ENCODE measurements at places on chromosomes 1 and 21. TPM values are rescaled to one million over a fixed set of nuclear protein-coding genes. Genes with fewer than 3 reads are reported as not detected.

Gene TRIM63
- total RNA-seq = 1,770 TPM

DNA sequence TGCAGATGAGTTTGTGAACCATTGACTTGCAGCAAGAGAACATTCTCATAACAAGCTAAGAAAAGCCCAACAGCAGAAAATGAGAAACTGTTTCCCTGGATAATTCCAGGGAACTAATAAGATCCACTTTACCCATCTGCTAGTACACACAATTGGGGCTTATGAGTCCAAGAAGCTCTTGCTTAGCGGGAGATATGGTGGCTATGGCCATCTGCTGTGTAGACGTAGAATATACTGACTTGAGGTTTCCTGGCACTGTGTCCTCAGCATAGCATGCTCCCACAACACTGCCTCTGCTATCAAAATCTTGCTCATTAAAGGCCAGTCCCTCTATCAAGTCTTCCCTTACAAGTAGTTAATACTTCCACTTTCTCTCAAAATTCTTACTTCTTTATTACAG, 6.8 kb upstream of the RXRG start:
- H3K4me3 ChIP-seq = no peak overlapping the region
- no peaks in the 10 kb centered on the region for H3K27me3 ChIP-seq
- no peaks in the 10 kb centered on the region for H3K4me1 ChIP-seq

- H3K27me3 ChIP-seq = no peaks in the 10 kb centered on the region
- no peaks in the 10 kb centered on the region for H3K4me1 ChIP-seq
- DNase-seq = no peak
- no peak overlapping the region for H3K27ac ChIP-seq
- no peaks in the 10 kb centered on the region for H3K36me3 ChIP-seq
These were observed 356.6 kb upstream of the LYPLAL1 start for GRCh38 chr1:218817071-218817470.

Gene NTMT2
- total RNA-seq = not detected

Gene AGT
- total RNA-seq = 49.6 TPM

Gene ETV3L
- total RNA-seq = not detected

- no peak within 1 kb of the TSS for H3K27ac ChIP-seq
- H3K4me1 ChIP-seq = peaks cover 3% of the 10 kb centered on the region
- H3K4me3 ChIP-seq = no peak within 1 kb of the TSS
- H3K36me3 ChIP-seq = no peaks in the 10 kb centered on the region
These were observed at the start of gene TMPRSS2 for GRCh38 chr21:41507521-41508414. Gene TMPRSS2, minus strand, starts transcription at chr21:41508158. Its CDS starts 10,025 bp downstream, at chr21:41498133.

GRCh38 chr1:164519426-164519825, 39.6 kb upstream of the PBX1 start:
- no peaks in the 10 kb centered on the region for H3K27me3 ChIP-seq
- peaks cover 14% of the 10 kb centered on the region for H3K4me1 ChIP-seq
- no peak overlapping the region for H3K27ac ChIP-seq
- DNase-seq = no peak
- no peak overlapping the region for H3K4me3 ChIP-seq

GRCh38 chr1:181726320-181727012, 243.1 kb downstream of the CACNA1E start:
- H3K4me3 ChIP-seq = no peak overlapping the region
- H3K36me3 ChIP-seq = no peaks in the 10 kb centered on the region
- no peak for DNase-seq
- no peak overlapping the region for H3K27ac ChIP-seq
- no peaks in the 10 kb centered on the region for H3K27me3 ChIP-seq

GRCh38 chr1:217673387-217673786, 42.2 kb downstream of the SPATA17 start:
- H3K36me3 ChIP-seq = no peaks in the 10 kb centered on the region
- no peak overlapping the region for H3K4me3 ChIP-seq
- H3K27me3 ChIP-seq = no peaks in the 10 kb centered on the region

Gene MAP1LC3C
- total RNA-seq = 5.4 TPM

DNA sequence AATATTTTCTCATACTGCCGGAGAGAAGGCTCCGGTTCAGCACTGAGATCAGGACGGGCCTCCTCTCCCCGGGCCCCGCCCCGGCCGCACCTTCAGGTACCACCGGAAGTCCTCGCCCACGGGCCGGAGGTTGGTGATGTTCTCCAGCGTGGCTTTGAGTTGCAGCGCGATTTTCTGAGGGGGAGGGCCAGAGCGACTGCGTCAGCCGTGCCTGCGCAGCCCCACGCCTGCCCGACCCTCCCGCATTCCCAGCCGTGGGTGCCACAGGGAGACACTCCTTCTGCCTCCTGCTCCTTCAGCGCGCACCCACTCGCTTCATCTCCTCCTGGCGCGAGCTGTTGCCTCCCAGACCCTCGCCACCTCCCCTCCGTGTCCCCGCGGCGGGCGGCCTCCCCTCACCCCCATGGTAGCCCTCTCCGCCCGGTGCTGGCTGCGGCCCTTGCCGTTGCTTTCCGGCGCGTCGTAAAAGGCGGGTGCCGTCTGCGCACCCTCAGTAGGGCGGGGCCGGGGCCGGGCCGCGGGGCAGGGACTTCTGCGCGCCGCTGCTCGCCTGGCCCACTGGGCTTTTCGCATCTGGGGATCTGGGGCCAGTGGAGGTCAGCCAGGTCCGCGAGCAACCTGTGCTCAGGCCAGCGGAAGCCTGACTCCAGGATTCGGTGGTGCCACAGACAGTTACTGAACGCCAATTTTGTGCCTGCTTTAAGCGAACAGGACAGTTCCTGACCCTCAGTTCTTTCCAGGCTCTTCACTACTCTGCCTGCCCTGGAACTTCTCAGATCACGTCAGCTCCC, at the start of gene CZIB:
Gene CZIB, minus strand, starts transcription at position 464 of the 791 bp plus-strand sequence. Its CDS starts 59 bp downstream, at position 405.
- H3K27me3 ChIP-seq = no peaks in the 10 kb centered on the region
- DNase-seq = peak; percentile 91
- peak within 1 kb of the TSS; percentile 89 for H3K4me3 ChIP-seq
- H3K36me3 ChIP-seq = no peaks in the 10 kb centered on the region

GRCh38 chr1:119361205-119361604, 7.4 kb upstream of the HAO2 start:
- H3K27me3 ChIP-seq = no peaks in the 10 kb centered on the region
- H3K4me3 ChIP-seq = no peak overlapping the region
- H3K4me1 ChIP-seq = no peaks in the 10 kb centered on the region

Gene RGS7
- not detected for total RNA-seq

GRCh38 chr1:42657201-42657600, 1.0 kb upstream of the PPIH start:
- H3K36me3 ChIP-seq = no peaks in the 10 kb centered on the region
- peaks cover 15% of the 10 kb centered on the region for H3K4me1 ChIP-seq
- H3K27me3 ChIP-seq = no peaks in the 10 kb centered on the region

- H3K27ac ChIP-seq = no peak overlapping the region
- H3K36me3 ChIP-seq = no peaks in the 10 kb centered on the region
- no peaks in the 10 kb centered on the region for H3K4me1 ChIP-seq
- H3K4me3 ChIP-seq = no peak overlapping the region
- DNase-seq = no peak
- peaks cover 13% of the 10 kb centered on the region for H3K27me3 ChIP-seq
These were observed 158.6 kb upstream of the ARHGEF16 start for GRCh38 chr1:3295846-3296245.

Gene BTBD19
- 1.4 TPM for total RNA-seq

DNA sequence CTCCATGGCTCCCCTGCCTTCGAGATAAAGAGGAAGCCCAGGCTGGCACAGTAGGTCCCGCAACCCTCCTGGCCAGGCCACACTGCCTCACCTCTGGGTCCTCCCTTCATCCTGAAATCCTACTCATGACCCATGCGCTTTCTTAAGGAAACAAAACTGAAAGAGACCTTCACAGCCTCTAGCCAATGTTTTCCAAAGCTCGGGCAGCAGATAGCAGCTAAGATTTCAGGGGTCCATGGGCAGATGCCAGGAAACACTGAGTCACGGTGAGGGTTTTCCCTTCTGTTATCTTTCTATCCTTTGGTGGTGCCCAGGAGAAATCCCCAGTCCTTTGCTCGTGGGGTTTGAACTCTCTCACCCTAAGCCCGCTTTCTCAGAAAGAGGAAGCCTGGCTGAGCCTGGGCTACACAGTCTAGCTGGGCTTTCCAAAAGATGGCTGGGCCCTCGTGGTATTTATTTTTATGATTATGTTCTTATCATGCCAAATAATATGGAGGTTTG, 26.6 kb downstream of the TTC39A start:
- no peaks in the 10 kb centered on the region for H3K36me3 ChIP-seq
- H3K4me1 ChIP-seq = no peaks in the 10 kb centered on the region
- H3K27ac ChIP-seq = no peak overlapping the region
- no peak overlapping the region for H3K4me3 ChIP-seq

Gene DRAXIN
- not detected for total RNA-seq

Gene ARHGEF10L
- 21.2 TPM for total RNA-seq

- no peak overlapping the region for H3K4me3 ChIP-seq
- no peak overlapping the region for H3K27ac ChIP-seq
- H3K36me3 ChIP-seq = no peaks in the 10 kb centered on the region
- no peak for DNase-seq
- no peaks in the 10 kb centered on the region for H3K4me1 ChIP-seq
These were observed 22.7 kb downstream of the PGBD5 start for GRCh38 chr1:230403442-230403841.

DNA sequence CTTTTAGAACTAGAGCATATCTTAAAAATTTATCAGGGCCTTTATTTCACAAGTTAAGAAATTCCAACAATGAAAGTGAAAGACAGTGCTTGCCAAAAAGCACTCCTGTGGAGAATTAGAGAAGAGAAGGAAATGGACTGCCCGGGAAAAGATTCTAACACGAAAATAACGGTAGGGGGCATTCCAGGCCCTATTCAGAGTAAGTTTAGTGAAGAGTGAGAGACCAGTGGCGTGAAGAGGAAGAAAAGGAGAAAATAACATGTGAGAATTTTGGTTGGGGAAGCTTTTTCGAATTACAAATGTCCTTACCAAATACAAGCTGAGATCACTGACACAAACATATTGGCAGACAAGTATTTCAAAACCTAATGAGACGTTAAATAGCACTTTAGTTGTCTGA, 38.4 kb upstream of the RBM34 start:
- H3K4me3 ChIP-seq = no peak overlapping the region
- H3K36me3 ChIP-seq = no peaks in the 10 kb centered on the region
- no peak overlapping the region for H3K27ac ChIP-seq
- no peaks in the 10 kb centered on the region for H3K4me1 ChIP-seq
- no peak for DNase-seq

GRCh38 chr1:82400521-82400920, 599.8 kb downstream of the ADGRL2 start:
- H3K4me1 ChIP-seq = no peaks in the 10 kb centered on the region
- no peak overlapping the region for H3K27ac ChIP-seq
- H3K27me3 ChIP-seq = no peaks in the 10 kb centered on the region
- no peak overlapping the region for H3K4me3 ChIP-seq
- no peak for DNase-seq

- no peak for DNase-seq
- no peak overlapping the region for H3K27ac ChIP-seq
- no peaks in the 10 kb centered on the region for H3K4me1 ChIP-seq
- no peak overlapping the region for H3K4me3 ChIP-seq
- H3K36me3 ChIP-seq = no peaks in the 10 kb centered on the region
- no peaks in the 10 kb centered on the region for H3K27me3 ChIP-seq
These were observed 25.7 kb downstream of the LY9 start for GRCh38 chr1:160821627-160822026.

DNA sequence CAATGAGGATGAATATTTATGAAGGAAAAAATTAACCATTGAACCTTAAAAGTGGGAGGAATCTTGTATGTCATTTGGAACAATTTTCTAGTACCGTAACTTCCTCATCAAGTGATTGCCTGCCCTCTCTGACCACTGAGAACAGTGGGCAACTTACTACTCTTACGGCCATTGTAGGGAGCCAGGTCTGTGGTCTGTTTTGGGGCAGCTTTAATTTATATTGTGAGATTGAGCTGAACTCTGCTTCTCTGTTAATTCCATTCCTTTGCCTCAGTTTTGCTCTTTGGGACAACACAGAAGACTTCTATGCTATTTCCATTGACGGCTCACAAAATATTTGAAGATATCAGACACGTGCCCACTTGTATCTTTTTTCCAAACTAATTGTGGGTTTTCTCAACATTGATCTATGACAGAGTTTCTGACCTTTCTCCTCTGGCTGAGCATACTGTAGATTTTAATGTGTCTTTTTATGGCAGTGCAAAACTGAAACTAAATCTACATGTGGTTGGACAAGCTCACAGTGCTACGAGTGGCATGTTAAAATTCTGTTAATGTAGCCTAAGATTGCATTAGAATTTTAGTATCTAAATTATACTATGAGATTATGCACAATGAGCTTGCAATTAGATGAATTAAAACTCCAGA, 27.8 kb upstream of the ZNF281 start:
- H3K27ac ChIP-seq = no peak overlapping the region
- H3K27me3 ChIP-seq = no peaks in the 10 kb centered on the region
- H3K4me3 ChIP-seq = peak overlapping the region; percentile 20

DNA sequence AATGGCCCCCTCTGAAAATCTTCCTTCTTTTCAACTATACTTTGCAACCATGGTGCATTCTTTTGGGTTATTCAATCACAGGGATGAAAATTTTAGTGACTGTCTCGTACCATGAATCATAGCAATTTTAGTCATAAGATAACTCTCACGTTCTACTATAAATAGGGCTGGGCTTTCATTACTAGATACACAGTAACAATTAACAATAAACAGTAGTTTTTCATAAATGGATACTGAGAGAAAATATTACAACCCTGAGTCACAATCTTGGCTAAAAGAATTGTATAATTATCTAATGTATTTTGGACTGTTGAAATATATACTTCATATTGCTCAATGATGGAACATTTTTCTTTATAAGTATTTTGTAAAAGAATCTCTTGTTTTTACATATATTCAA, 96.1 kb downstream of the TEX35 start:
- DNase-seq = no peak
- no peaks in the 10 kb centered on the region for H3K4me1 ChIP-seq
- H3K27me3 ChIP-seq = no peaks in the 10 kb centered on the region
- H3K27ac ChIP-seq = no peak overlapping the region

- DNase-seq = no peak
- H3K27ac ChIP-seq = peak overlapping the region; percentile 10
- peaks cover 13% of the 10 kb centered on the region for H3K4me1 ChIP-seq
- no peak overlapping the region for H3K4me3 ChIP-seq
- H3K36me3 ChIP-seq = no peaks in the 10 kb centered on the region
These were observed 182.8 kb downstream of the PSMG1 start for GRCh38 chr21:39000496-39000895.

DNA sequence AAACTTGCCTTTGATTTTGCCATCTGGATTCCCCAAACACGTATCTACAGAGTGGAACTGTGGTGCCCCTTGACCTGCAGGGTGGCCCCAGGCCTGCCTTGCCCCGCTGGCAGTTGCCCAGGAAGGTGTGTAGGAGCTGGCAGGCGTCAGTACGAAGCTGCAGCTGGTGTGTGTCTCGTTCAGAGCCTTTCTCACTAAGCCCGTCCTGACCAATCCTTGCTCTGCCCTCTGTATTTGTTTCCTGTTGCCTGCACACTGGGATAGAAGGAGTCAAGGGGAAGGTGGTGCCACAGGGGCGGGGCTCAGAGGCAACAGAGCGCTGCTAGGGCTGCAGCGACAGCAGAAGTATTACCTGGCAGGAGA, 5.2 kb upstream of the VSIG8 start:
- H3K4me3 ChIP-seq = no peak overlapping the region
- H3K36me3 ChIP-seq = no peaks in the 10 kb centered on the region
- H3K27ac ChIP-seq = no peak overlapping the region
- DNase-seq = no peak

- no peak overlapping the region for H3K27ac ChIP-seq
- H3K36me3 ChIP-seq = no peaks in the 10 kb centered on the region
- no peaks in the 10 kb centered on the region for H3K27me3 ChIP-seq
- no peak overlapping the region for H3K4me3 ChIP-seq
- no peaks in the 10 kb centered on the region for H3K4me1 ChIP-seq
- DNase-seq = no peak
These were observed 20.8 kb upstream of the NID1 start for GRCh38 chr1:236085545-236086159.

Gene OR10X1
- total RNA-seq = not detected
